A549 treated with DMSO at 1 μM for 4 hours (cell line): ENCODE measurements at places on chromosomes 11 and 22. TPM values are rescaled to one million over a fixed set of nuclear protein-coding genes. Genes with fewer than 3 reads are reported as not detected.

Gene CCDC89
- total RNA-seq: not detected in 5 replicates

Gene SYT8
- total RNA-seq: 0.06 to 0.22 TPM in 2 of 5 replicates, not detected in the others

Gene GRAP2
- not detected in 5 replicates for total RNA-seq

Gene HPS5
- total RNA-seq: 12.7 to 15.1 TPM (median 13.8 TPM) in 5 replicates

Gene RFPL3
- not detected in 5 replicates for total RNA-seq

Gene MS4A12
- not detected in 5 replicates for total RNA-seq

Gene PLAAT4
- total RNA-seq: 0.91 to 2.7 TPM (median 1.8 TPM) in 5 replicates

Gene HIKESHI
- 35.5 to 42.4 TPM (median 39.0 TPM) in 5 replicates for total RNA-seq

Gene OR5A1
- not detected in 5 replicates for total RNA-seq

Gene OR4A16
- total RNA-seq: not detected in 5 replicates

Gene OR4B1
- not detected in 5 replicates for total RNA-seq

Gene TNKS1BP1
- 76.9 to 95.8 TPM (median 85.7 TPM) in 5 replicates for total RNA-seq

Gene SAA1
- 0.24 to 0.55 TPM (median 0.43 TPM) in 4 of 5 replicates, not detected in the other for total RNA-seq

Gene DRD2
- 0.10 to 0.24 TPM (median 0.21 TPM) in 3 of 5 replicates, not detected in the others for total RNA-seq

Gene SGSM1
- 0.21 to 0.95 TPM (median 0.32 TPM) in 5 replicates for total RNA-seq

Gene OSM
- 0.08 TPM in 1 of 5 replicates, not detected in the others for total RNA-seq

Gene LGR4
- 34.8 to 52.4 TPM (median 48.6 TPM) in 5 replicates for total RNA-seq

Gene PRR33
- total RNA-seq: not detected in 5 replicates

Gene OR10G8
- not detected in 5 replicates for total RNA-seq

Gene MYOD1
- not detected in 5 replicates for total RNA-seq

Gene OR5B17
- total RNA-seq: not detected in 5 replicates

Gene OR52N4
- not detected in 5 replicates for total RNA-seq

Gene PKP3
- 31.8 to 41.0 TPM (median 36.8 TPM) in 5 replicates for total RNA-seq

Gene KDM4D
- 0.40 to 0.70 TPM (median 0.47 TPM) in 5 replicates for total RNA-seq

Gene LRRC55
- total RNA-seq: 0.02 TPM in 1 of 5 replicates, not detected in the others

Gene TRIM29
- 5.0 to 6.7 TPM (median 5.6 TPM) in 5 replicates for total RNA-seq

Gene RAB39A
- 0.43 to 0.91 TPM (median 0.78 TPM) in 5 replicates for total RNA-seq
